Cerebellum (tissue), 4 donors: ENCODE measurements at places on chromosomes 4 and X. TPM values are rescaled to one million over a fixed set of nuclear protein-coding genes. Genes with fewer than 3 reads are reported as not detected.

Gene SLC25A43
- 3.6 TPM for total RNA-seq

Gene MSANTD1
- total RNA-seq, result 3.8 TPM

Gene ZC4H2
- total RNA-seq, result 14.1 TPM

Gene CNGA1
- total RNA-seq, result 0.18 TPM

Gene IL1RAPL2
- total RNA-seq, result 11.2 TPM

Gene PRDM8
- total RNA-seq, result 47.9 TPM

Gene CXCL8
- 2.0 TPM for total RNA-seq

Gene NOP14
- total RNA-seq, result 7.1 TPM

Gene TLR2
- 2.2 TPM for total RNA-seq

Gene PRR32
- total RNA-seq, result not detected

Gene RASL11B
- total RNA-seq, result 6.0 TPM

Gene RAI2
- total RNA-seq, result 3.2 TPM

Gene CXCL10
- 0.27 TPM for total RNA-seq

Gene MEPE
- total RNA-seq, result not detected

Gene PWWP3B
- total RNA-seq, result 1.00 TPM

Gene POLR2B
- 118 TPM for total RNA-seq

Gene TMPRSS11A
- total RNA-seq, result not detected

Gene HDX
- 19.1 TPM for total RNA-seq

Gene TEX13A
- total RNA-seq, result not detected

Gene CFAP47
- 6.8 TPM for total RNA-seq

Gene ALAS2
- 25.7 TPM for total RNA-seq

Gene CXorf49
- not detected for total RNA-seq

Gene ATP7A
- total RNA-seq, result 12.9 TPM

Gene IGSF1
- 1.7 TPM for total RNA-seq

Gene MAGEB1
- total RNA-seq, result not detected

Gene STPG2
- 3.6 TPM for total RNA-seq

Gene DSPP
- total RNA-seq, result 0.09 TPM

Gene CPZ
- 5.0 TPM for total RNA-seq

Gene C1GALT1C1
- total RNA-seq, result 14.2 TPM
